ENCODE measurements at places on chromosomes 3 and 15. TPM values are rescaled to one million over a fixed set of nuclear protein-coding genes. Genes with fewer than 3 reads are reported as not detected.

The GABRA5 gene
- 4.0 TPM for polyA plus RNA-seq

The DISP2 gene
- polyA plus RNA-seq = 0.42 TPM

The DGKG gene
- 1.2 TPM for polyA plus RNA-seq

The WHAMM gene
- polyA plus RNA-seq = 3.8 TPM

The RARRES1 gene
- 2.6 TPM for polyA plus RNA-seq

The CCR2 gene
- polyA plus RNA-seq = not detected

The ESYT3 gene
- polyA plus RNA-seq = 0.03 TPM

The EIF3J gene
- polyA plus RNA-seq = 59.9 TPM
